Activated CD4-positive, alpha-beta memory T cell treated with anti-CD3 and anti-CD28 coated beads for 36 hours (primary cell): ENCODE measurements at places on chromosomes 16 and 17. TPM values are rescaled to one million over a fixed set of nuclear protein-coding genes. Genes with fewer than 3 reads are reported as not detected.

The PARD6A gene
- 11.5 TPM for total RNA-seq

The CDT1 gene
- 183 TPM for total RNA-seq

The CACNB1 gene
- 14.1 TPM for total RNA-seq

The NEK8 gene
- 3.4 TPM for total RNA-seq

The SLC5A10 gene
- not detected for total RNA-seq

The PRAC2 gene
- total RNA-seq, result not detected

DNA sequence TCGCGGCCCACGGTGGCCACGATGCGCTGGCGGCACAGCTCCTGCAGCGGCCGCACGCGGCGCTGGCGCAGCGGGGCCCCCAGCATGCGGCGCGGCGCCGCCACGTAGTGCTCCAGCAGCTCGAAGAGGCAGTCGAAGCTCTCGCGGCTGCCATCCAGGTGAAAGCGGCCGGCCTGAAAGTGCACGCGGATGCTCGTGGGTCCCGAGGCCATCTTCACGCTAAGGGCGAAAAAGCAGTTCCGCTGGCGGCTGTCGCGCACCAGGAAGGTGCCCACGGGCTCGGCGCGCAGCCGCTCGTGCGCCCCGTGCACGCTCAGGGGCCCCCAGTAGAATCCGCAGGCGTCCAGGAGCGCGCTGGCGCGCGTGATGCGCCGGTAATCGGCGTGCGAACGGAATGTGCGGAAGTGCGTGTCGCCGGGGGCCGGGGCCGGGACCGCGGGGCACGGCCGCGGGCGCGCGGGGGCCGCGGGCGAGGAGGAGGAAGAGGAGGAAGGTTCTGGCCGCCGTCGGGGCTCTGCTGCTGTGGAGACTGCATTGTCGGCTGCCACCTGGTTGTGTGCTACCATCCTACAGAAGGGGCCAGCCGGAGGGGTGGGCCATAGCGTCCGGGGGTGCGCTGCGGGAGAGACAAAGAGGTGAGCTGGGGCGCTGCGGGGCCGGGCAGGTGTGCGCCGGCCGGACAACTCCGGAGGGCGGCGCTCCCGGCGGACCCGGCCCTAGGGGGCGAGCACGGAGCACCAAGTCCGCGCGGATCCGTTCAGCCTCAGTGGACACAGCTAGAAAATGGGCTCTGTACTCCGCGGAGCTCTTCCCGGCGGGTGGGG lies 879 bp downstream of the SOCS1 start:
- peak; percentile 65 for DNase-seq

DNA sequence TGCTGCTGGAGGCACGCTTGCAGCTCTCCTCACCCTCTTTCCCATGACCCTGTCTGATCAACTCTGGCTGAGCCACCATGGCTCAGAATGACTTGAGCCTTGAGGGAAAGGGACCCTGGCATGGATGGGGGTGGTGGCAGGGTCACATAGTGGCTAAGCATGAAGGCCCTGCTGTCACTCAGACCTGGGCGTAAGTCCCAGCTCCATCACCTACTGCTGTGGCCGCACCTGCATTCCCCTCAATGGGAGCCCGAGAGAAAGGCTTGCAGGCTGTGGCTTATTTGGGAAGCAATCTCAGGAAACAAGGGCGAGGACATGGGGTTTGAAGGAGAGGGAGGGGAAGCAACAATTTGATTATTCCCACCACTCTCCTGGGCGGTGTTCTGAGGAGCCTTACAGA lies 17.7 kb upstream of the RAP1GAP2 start:
- DNase-seq, result no peak

- no peak for DNase-seq
Observed at GRCh38 chr16:9393591-9393990, 302.1 kb downstream of the HAPSTR1 start.

DNA sequence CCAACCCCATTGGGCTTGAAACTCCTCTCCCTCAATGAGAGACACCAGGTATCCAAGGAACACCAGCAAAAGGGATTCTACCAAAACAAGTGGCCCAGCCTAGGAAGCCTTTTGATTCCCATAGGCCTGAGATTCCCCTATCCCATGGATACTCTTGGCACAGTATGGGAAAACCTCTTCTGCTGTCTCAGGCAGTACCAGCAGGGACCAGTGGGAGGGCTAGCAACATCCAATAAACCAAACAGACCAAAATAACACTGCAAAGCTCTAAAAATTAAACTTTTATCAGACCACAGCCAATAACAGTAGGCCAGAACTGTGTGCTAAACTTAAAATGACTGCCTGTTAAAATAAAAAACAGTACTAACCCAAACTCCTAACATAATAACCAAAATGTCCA lies 153.9 kb upstream of the CES5A start:
- DNase-seq, result no peak

- DNase-seq, result no peak
Observed at GRCh38 chr16:2337431-2338296, 2.9 kb downstream of the ABCA3 start.

GRCh38 chr17:13961265-13961664 lies 108.0 kb upstream of the COX10 start:
- DNase-seq, result no peak

DNA sequence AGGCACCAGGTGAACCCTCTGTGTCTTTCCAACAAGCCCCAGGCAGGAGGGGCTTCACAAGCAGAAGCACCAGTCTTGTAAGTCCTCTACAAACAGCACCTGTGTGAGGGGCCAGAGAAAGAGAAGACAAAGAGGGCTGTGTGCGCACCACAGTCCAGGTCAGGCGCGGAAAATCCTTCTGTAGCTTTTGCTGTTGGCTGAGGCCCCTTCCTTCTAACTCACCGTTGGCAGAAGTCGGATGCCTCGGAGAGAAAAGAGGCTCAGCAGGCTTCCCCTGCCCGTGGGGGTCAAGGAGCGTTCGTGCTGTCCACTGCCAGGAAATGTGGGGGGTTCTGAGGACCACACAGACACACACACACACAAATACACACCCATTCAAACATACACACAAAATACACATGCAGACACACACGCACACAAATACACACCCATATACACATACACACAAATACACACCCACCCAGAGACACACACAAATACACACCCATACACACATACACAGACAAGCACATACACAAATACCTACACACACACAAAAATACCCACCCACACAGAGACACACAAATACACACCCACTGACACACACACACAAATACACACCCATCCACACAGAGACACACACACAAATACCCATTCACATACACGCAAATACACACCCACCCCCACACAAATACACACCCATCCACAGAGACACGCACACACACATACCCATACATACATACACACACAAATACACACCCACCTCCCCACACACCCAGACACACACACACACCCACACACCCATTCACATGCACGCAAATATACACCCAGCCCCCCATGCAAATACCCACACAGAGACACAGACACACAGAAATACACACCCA lies 6.8 kb downstream of the ZG16B start:
- no peak for DNase-seq

GRCh38 chr17:67046398-67046797 lies 2.0 kb downstream of the CACNG1 start:
- DNase-seq, result no peak

DNA sequence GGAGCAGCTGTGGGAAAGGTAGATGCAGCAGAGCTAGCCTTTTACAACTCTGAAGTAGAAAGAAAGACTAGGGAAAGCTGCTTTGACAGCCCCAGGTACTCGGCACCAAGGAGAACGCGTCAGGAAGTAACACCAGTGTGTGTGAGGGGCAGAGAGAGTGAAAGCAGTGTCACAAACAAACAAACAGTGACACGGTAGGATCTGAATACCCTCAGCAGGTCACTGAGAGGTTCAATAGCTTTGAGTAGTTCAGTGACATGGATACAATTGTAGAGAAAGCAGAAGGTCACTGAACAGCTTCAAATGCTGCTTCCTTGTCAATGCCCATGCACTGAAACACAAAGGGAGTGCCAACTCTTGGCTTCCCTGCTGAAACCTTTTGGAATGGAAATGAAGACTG lies 150.3 kb upstream of the C17orf78 start:
- no peak for DNase-seq

DNA sequence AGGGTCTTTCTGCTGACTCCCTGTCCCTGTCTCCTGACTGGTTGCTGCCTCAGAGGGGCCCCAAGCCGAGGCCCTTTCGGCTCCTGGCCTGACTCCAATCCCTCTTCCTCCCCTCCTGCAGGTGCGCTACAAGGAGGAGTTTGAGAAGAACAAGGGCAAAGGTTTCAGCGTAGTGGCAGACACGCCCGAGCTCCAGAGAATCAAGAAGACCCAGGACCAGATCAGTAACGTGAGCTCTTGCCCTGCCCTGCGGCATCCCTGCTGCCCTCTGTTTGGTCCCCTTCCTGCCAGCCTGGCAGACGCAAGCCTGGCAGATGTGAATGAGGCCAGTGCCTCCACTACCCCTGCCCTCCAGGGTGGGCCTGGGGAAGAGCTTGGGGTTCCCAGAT lies 27.1 kb upstream of the LASP1NB start:
- DNase-seq, result peak; percentile 58

GRCh38 chr17:4720787-4721186 lies 10.4 kb downstream of the ARRB2 start:
- no peak for DNase-seq

- DNase-seq, result no peak
Observed at GRCh38 chr17:73297934-73298861, 13.6 kb downstream of the CDC42EP4 start.

DNA sequence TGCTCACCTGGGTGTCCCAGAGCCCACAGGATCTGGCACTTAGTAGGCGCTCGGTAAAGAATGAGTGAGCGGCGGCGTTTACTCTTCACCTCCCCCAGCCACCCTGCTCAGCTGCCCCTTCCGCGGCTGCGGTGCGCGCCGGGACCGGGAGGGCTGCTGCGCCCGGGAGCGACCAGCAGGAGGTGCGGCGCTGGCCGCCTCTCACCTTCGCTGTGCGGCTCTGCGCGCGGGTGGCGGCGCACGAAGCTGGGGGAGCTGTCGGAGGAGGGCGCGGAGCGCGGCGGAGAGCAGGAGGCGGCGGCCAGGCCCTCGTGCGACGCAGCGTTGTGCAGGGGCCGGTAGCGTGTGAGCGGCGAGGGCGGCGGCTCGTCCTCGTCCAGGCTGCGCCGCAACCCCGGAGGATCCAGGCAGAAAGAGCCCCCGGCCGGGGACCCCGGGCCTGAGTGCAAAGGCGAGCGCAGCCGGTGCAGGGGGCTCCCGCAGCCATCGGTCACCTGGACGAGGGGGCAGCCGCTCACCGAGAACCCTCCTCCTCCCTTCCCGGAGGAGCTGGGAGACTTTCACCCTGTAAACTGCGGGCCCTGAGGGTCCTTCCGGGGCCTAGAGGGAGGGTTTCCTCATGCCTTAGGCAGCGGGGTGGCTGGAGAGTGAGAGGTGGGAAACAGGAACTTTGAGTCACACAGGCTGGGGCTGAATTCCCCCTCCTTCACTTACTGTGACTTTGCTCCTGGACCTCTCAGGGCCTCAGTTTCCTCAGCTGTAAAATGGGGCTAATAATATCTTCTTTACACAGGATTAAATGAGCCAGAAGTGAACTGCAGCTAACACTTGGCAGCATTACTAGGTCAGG lies 12.5 kb downstream of the SAMD14 start:
- peak; percentile 76 for DNase-seq

- no peak for DNase-seq
Observed at GRCh38 chr16:69113216-69113615, 7.8 kb downstream of the HAS3 start.

GRCh38 chr17:63535640-63536039 lies 12.5 kb downstream of the KCNH6 start:
- DNase-seq, result no peak

GRCh38 chr17:37884516-37884915 lies 39.7 kb upstream of the TBC1D3K start:
- DNase-seq, result no peak

- DNase-seq, result no peak
Observed at GRCh38 chr16:2035431-2036199, 8.9 kb downstream of the NHERF2 start.
